Stimulated activated CD4-positive, alpha-beta T cell treated with anti-CD3 and anti-CD28 coated beads, TNF-alpha, amount 100 ng/mL, for 1 hour (primary cell): ENCODE measurements at places on chromosomes 13 and 19.

- DNase-seq = no peak
Measured at GRCh38 chr19:55704494-55705245, 29.6 kb downstream of the EPN1 start.

GRCh38 chr13:103055166-103055565 is 11.1 kb downstream of the SLC10A2 start:
- no peak for DNase-seq

GRCh38 chr13:77874406-77874805 is 44.2 kb downstream of the EDNRB start:
- no peak for DNase-seq

GRCh38 chr19:6720369-6721137 is at the start of gene C3:
Gene C3 (minus strand): TSS chr19:6720650. CDS start chr19:6720589, 61 bp downstream.
- no peak for DNase-seq

- no peak for DNase-seq
Measured at GRCh38 chr19:10567656-10568055, 1.1 kb downstream of the CDKN2D start.

- DNase-seq = no peak
Measured at GRCh38 chr13:40206241-40207000, 460.0 kb downstream of the FOXO1 start.

GRCh38 chr19:29044037-29044436 is 168.9 kb downstream of the UQCRFS1 start:
- DNase-seq = no peak

GRCh38 chr13:98460516-98460915 is 116.4 kb downstream of the STK24 start:
- DNase-seq = no peak

GRCh38 chr13:99265162-99265800 is 7.1 kb upstream of the GPR18 start:
- DNase-seq = no peak

GRCh38 chr13:24161010-24161775 is 673 bp downstream of the SPATA13 start:
- no peak for DNase-seq

GRCh38 chr13:65789815-65790214 is 1440.3 kb downstream of the PCDH9 start:
- no peak for DNase-seq

- DNase-seq = no peak
Measured at GRCh38 chr19:46901701-46902401, 41.1 kb downstream of the ARHGAP35 start.

- DNase-seq = no peak
Measured at GRCh38 chr19:50723069-50723468, at the start of gene CLEC11A. Gene CLEC11A (plus strand): TSS chr19:50723364. CDS start chr19:50723526, 162 bp downstream.

DNA sequence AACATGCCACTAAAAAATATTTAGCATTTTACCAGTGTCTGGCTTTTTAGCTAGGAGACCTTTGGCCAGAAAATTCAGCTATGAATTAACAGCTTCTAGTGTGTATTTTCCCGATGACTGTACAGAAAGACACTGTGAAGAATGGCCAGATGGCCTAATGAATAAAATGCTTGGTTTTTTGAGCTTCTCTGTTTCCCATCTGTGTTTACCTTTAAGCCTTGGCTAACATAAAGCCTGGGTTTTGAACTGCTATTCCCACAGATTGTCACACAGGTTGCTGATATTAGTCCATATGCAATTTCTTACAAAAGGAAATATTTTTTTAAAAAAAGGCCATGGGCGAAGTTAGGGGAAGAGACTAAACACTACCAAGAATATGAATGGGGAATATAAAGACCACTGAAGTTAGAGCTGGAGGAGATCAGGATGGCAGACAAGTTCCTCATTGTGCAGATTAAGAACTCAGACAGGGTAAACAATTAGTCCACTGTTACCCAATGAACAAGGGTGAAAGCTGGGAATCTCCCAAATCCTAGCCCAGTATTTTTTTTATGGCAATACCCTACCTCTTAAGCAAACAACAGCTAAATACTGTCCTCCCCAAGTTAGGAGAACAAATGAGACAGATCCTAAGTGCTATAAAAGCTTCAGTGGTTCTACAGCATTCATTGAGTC is 95.1 kb downstream of the DCT start:
- DNase-seq = no peak

GRCh38 chr19:40267601-40267997 is 17.5 kb downstream of the AKT2 start:
- no peak for DNase-seq
